NCI-H146 (cell line): ENCODE measurements at places on chromosomes 2 and 18.
A peak's percentile ranks its signal among the peaks of the same experiment; 100 is the strongest.

GRCh38 chr2:201937343-201937742 is 96.3 kb upstream of the FZD7 start:
- DNase-seq = no peak

- no peak for DNase-seq
These were observed 71.4 kb upstream of the THSD7B start for GRCh38 chr2:136693966-136694365.

DNA sequence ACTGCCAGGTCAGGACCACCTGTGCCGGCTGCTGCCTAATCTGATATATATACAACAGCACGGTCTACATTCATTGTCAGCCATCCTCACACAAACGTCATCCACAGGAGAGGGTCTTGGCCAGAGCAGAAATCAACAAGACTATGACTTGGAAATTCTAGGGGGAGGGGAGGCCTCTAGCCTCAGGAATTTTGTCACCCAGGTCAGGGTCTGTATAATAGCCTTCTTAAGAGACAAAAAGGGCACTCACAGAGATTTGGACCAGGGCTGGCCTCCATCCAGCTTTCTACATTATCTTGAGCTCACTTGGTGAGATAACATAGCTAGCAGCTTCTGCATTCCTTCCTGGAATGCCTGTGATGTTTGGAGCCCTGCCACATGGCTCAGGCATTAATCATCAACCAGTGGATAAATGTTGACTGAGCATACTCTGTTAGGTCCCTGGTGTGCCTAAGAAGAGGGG is 50.4 kb upstream of the CTIF start:
- DNase-seq = no peak

DNA sequence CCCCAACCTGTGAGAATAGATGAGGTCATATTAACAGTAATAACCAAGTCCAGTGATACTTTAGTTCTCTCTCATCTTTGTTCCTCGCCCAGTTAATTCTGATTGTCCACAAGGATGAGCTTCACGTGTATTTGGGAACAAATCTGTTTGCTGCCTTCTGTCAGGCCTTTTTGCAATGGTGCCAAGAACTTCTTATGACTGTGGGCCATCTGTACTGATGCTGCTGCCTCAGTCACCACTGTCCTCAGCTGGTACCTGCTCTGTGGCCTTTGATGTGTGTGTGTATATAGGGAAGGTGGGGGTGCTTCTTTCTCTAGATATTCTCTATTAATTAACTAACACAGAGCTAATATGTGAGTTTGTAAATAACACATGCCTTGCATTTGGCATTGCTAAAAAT is 392.9 kb downstream of the TGIF1 start:
- no peak for DNase-seq

DNA sequence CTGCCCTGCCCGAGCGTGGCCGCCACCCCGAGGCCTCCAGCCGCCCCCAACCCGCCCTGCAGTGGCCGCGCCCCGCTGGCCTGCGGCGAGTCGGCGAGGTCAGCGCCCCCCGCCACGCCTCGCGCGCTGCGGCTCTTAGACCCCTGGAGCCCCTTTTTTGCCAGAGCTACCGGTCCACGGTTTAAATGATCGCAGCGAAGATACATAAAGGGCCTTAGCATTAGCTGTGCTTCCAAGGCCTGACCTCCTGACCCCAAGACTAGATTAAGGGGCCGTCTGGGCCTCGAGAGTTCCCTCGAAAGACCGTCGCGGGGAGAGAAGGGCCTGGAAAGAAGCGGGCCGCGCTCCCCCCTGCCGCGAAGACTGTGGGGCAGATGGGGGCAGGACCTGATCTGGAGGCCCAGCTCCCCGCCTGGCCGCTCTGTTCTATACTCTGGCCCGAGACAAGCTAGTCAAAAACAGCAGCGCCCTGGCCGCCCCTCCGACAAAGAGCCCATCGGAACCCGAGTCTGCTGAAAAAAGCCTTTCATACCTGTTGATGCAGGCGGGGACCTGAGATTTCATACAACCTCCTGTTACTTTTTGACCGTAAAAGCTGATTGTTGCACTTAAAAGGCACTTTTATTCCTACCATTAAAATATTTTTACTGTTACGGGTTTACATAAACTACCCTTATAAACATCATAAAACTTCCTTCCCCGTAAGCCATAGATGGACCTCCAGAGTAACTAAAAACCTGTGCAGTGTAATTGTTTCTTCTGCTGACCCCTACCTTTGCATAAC is 68.7 kb upstream of the PSMD14 start:
- DNase-seq = no peak

DNA sequence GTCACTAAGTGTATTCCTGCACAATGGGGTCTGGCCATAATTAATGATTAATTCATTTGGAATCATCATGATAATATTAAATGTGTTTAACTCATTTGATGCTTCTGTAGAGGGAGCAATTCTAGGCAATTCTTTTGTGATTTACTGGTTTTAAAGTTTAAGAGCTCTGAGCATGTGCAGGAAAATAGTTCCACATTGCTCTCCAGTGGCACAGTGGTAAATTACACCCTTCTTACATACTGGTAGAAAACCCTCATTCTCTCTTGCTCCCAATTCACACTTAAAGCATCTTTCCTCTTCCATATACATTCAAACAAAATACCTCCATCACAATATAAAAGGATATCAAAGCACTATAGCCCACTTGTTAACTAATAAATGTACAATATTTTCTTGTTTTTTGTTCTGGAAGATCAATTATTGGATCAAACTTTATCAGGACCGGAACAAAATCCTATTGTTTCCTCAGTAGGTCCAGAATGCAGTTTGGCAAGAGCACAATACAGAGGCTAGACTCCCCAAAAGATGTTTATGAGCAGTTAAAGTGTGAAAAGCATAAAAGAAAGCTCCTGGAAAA is 844.3 kb downstream of the MBD2 start:
- DNase-seq = peak; percentile 61

DNA sequence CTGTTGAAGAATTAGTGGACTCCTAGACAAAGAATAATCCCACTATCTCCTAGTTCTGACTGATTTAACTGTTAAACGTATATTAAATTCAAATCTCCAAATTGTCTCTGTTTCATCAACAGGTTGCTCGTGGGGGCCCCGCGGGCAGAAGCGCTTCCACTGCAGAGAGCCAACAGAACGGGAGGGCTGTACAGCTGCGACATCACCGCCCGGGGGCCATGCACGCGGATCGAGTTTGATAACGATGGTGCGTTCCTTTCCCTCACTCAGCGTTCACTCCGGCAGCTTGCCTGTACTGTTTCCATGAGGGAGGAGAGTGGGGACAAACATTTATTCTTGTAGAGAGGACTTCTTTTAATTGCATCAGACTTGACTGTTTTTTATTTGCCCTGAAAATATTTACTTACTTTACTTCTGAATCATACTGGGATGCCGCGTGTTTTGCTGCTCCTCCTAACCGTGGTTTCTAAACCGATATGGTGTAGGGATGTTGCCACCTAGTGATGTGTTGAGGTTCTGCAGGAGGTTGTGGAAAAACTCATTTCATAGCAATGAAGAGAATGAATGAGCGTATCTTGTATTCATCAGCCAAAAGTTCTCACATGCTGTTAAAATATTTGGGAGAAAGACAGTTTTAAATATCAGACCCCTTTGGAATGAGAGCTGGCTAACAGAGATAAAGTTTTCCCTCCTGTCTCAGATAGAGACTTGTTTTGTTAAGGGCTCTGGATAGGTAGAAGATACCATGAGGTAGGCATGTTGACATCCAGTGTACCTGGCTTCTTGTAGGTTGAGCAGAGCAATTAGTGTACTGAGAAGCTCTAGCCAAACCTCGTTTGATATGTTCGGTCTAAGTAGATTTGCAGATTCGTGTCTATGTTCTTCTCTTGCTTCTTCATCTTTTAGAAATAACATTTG is 38.3 kb downstream of the ITGA6 start:
- peak; percentile 81 for DNase-seq

- no peak for DNase-seq
These were observed 16.9 kb upstream of the KIF1A start for GRCh38 chr2:240836781-240837467.

DNA sequence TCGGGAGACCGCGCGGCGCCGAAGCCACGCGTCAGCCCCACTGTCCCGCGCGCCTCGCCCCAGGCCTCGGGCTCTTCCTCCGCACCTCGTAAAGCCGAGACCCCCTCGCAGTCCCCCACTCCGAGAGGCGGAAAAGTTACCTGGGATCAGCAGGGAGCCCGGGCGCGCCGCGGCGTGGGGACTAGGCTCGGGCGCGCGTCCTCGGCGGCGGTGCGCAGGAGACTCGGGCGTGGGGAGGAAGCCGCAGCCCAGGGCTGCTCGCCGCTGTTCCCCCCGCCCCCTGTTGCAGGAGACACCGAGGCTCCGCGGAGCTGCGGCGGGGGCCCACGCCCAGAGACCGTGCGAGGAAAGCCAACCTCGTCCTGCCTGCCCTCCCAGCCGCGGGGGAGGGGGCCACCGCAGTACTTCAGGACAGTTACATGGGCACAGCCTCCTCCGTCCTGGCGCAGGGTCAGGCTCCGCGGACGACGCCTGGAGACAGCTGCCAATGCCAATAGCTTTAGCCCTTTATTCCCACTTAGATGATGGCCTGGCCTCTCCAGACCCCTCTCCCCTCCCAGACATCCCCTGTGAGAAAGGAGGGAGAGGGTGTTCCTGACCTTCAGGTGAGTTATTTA is at the start of gene EPB41L3:
TSS of gene EPB41L3 (minus strand) at position 225 of the 617 bp plus-strand sequence. CDS start 54,814 bp downstream, outside the sequence.
- peak; percentile 26 for DNase-seq

GRCh38 chr18:28003451-28003850 is 173.5 kb downstream of the CDH2 start:
- DNase-seq = no peak

DNA sequence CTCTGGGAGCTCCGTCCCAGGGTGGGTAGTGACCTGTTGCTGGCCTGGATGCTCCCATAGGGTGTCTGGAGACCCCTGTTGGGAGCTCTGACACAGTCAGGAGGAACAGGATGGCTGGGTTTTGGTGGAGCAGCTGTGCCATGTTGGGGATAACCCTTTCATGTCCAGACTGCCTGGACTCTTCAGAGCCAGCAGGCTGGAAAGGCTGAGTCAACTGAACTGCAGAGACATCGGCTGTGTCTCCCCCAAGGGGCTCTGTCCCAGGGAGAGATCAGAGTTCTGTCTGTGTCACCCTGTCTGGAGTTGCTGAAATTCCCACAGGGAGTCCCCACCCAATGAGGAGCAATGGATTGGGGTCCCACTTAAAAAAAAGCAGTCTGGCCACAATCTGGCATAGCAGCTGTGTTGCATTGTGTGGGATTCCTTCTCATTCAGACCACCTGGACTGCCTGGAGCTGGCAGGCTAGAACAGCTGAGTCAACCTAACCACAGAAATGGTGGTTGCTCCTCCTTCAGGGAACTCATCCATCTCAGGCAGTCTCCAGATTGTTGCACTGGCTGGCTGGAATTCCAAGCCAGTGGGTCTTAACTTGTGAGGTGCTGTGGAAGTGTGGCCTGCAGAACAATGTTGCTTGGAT is 37.2 kb downstream of the AGPS start:
- DNase-seq = no peak

DNA sequence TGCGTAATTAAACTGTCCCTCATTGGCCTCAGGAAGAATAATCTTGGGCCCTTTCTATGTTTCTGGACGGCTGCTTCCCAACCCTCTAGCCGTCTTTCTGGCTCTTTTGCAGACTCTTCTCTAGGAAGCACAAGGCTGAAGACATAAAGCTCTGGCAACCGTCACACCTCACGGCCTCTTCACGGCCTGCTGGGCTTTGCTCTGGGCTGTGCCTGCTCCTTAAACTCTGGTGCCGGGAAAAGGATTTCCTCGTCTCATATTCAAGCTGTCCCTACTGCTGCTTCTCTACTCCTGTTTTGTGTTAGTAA is 36.0 kb upstream of the WIPF1 start:
- no peak for DNase-seq

- no peak for DNase-seq
These were observed 37.9 kb downstream of the LYPD1 start for GRCh38 chr2:132632000-132632649.

DNA sequence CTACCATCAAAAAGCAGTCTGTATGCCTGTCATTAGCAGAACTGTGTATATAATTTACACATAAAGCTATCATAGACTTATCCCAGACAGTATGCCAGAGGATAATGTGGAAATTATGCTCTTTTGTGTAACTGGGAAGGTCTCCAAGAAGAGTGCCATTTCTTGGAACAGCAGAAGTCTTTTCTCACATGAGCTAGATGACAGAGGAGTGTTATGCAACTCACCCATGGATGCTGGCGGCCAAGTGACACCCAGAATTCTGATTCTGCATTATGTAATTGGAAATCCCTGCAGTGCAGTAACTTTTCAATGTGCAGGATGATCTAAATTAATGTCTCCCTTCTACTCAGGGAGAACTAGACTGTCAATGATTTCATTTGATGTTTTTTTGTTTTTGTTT is 160.0 kb downstream of the UBE2E3 start:
- DNase-seq = no peak

DNA sequence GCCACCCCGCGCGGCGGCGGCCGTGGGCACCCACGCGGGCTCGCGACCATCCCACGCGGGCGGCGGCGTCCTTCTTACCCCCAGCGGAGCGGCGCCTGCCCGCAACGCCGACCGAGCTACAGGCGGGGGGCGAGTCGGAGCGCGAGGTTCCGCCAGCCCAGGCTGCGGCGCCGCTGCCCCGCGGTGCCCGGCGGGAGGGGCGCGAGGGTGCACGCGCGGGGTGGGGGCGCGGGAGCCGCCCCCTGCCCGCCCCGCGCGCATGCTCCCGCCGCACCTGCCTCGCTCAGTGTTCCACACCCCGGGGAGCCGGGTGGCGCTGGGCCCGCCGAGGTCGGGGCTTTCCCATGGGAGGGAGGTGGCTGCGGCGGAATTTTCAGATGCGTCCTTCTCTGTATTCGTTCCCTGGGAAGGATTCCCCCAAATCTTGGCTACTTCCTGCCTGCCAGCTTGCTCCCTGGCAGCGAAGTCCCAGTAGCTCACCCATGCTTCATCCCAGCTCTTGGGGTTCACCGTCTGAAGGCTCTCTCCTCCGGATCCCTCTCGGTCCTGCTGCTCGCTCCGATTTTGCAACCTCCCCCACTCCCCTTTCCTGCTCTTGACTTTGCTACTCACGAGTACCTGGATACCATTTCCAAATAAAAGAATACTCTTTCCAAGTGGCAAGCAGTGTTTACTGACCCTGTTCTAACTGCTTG is at the start of gene L3MBTL4:
TSS of gene L3MBTL4 (minus strand) at position 189 of the 695 bp plus-strand sequence. CDS start 103,286 bp downstream, outside the sequence.
- DNase-seq = peak; percentile 14

GRCh38 chr2:14322306-14322705 is 310.2 kb upstream of the LRATD1 start:
- DNase-seq = no peak

DNA sequence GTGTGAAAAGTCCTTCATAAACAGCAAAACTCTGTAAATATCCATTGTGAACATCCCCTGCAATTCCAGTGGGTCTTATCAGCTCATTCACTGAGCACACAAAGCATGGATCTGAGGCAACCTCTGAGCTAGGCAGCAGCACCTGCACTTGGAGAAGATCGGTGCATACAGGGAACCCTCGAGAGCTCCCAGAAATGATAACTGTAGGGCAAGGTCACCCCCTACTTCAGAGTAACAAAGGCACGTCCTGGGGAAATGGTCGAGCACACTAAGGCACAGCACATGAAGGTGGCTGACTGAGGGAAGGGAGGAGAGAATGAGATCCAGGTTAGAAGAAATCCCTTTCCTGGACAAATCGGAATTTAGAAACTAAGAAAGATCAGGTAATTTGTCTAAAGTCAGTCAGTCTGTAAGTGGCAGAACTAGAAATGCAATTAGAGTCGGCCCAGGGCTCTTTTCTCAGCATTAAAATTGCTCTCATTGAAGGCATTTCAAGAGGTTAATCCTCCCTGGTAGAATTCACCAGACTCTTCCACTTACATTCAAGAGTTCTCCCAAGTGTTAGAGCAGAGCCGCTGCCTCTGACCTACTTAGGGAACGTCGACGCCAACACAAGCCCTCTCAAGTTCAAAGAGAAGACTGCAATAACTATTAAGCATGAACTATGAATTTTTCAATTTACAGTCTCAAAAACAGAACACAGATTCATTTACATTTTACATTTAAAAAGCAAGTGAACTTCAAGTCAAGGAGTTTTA is 45.9 kb downstream of the PXDN start:
- DNase-seq = no peak
